ENCODE measurements at places on chromosomes 1 and 21.

DNA sequence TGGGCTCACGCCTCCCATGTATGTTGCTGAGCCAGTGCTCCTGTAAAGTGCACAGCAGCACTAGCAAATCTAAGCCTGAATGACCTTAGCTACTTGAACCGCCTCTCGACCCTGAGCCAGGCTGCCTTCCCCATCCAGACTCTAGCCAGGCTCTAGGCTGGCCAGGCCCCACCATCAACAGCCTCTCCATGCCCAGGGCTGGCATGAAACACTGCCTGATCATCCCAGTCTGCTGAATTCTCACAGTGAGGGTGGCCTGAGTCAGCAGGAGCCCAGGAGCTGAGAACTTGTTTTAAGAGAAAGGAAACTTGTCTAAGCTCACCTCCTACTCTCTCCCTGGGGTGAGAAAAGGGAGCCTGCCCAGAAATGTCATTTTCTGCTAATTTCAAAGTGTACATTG lies 733.3 kb downstream of the PTPRU start:
- no peak for DNase-seq

DNA sequence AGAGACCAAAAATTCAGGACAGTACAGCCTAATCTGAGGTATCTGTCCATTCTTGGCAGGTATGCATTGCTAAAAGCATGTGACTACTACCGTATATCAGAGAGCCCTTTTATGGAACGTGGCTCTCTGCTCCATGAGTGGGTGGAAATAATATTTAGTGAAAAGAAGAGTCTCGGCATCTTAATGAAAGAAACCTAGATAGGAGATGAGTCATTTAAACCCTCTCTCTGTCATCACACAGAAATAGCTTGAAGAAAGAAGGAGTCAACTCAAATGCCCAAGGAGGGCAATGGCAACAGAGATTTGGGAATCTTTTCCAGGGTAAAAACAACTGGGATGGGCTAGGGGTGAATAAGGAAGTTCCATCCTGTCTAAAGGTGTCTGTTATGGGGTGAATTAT lies 528.2 kb downstream of the SMYD3 start:
- DNase-seq = no peak

DNA sequence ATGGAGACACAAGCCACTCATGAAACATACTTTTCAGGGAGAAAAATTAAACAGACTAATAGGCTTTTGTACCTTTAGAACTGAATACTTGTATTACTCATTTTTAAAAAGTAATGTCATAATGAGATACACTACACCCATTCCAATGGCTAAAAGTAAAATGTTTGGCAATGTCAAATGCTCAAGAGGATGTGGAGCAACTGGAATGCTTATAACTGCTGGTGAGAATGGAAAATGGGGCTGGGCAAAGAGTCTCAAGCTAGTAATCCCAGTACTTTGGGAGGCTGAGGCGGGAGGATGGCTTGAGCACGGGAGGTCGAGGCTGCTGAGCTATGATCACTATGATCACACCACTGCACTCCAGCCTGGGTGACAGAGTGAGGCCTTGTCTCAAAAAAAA lies 86.3 kb downstream of the NKAIN1 start:
- no peak for DNase-seq

- DNase-seq = no peak
Measured at GRCh38 chr1:40750451-40750908, 33.1 kb upstream of the KCNQ4 start.

DNA sequence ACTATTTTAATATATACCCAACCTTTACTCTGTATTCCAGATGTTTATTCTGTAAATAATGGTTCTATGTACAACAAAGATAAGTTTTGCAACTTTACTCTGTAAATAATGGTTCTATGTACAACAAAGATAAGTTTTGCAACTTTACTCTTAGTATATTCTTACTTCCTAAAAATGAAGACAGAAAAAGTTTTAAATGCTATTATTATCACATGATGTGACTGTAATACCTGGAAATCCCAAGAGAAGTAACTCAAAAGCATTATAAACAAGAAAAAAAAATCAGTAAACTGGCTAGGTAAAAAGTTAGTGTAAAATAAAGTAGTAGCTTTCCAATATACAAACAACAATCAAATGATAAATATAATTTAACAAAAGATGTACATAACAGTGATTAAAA lies 18.5 kb upstream of the EXO1 start:
- DNase-seq = no peak

DNA sequence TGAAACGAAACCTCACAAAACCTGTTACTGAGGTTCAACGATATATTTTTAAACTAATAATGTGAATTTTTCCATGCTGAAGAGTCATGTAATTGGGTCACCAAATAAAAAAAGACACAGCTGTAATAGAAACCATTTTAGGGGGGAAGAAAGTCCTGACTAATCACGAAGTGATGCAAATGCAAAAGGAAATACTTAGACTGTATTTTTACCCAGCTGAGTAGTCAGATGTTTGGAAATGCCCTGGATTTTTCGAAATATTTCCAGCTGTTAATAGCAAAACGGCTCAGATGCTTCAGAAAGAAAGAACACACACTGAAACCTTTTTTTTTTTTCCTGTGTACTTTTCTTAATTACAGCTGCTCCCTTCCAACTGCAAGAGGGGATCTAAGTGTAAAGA lies 210.3 kb downstream of the SETD4 start:
- DNase-seq = no peak

GRCh38 chr1:8674481-8674880 lies 143.0 kb downstream of the RERE start:
- DNase-seq = no peak

GRCh38 chr1:220788900-220789299 lies 2.2 kb downstream of the MTARC1 start:
- DNase-seq = no peak

- DNase-seq = no peak
Measured at GRCh38 chr21:34536820-34537219, 24.8 kb upstream of the KCNE1 start.

GRCh38 chr21:35565204-35565611 lies 495.1 kb downstream of the SETD4 start:
- DNase-seq = peak; percentile 67

DNA sequence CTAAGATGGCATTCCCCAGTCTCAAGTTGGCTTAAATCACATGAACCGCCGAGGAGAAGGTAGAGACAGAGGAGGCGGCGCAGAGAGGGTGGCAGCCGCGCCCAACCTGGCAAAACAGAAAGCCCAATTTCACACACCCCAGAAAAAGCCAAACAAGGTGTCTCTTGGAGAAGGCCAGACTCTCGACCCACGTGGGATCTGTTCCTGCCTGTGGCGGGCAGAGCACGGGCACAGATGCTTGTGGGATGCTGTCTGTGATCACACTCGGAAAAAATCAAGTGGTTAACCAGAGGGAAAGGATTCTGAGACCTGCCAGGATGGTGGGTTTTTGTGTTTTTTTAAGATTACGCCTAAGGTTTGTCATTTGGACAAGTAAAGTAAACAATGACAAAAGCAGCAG lies 80.7 kb downstream of the MRPL37 start:
- DNase-seq = no peak

DNA sequence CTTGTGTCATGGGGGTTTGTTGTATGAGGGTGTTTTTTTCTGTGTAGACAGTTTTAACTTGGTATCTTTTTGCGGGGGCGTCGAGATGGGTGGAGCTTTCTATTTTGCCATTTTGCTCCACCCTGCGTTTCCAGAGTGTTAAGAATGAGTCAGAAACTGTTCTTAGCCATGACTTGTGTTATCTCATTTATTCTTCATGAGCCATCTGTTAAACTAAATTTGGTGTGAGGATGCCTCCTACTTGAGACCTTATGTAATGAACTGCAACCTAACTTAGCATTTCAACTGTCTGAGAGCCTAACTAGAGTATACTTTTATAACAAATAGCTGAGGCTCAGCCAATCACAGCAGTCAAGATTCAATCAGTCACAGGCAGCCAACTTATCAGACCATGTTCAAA lies 1873.5 kb downstream of the NCAM2 start:
- no peak for DNase-seq

- DNase-seq = peak; percentile 54
Measured at GRCh38 chr1:19974822-19975416, 4.5 kb downstream of the PLA2G2A start.

DNA sequence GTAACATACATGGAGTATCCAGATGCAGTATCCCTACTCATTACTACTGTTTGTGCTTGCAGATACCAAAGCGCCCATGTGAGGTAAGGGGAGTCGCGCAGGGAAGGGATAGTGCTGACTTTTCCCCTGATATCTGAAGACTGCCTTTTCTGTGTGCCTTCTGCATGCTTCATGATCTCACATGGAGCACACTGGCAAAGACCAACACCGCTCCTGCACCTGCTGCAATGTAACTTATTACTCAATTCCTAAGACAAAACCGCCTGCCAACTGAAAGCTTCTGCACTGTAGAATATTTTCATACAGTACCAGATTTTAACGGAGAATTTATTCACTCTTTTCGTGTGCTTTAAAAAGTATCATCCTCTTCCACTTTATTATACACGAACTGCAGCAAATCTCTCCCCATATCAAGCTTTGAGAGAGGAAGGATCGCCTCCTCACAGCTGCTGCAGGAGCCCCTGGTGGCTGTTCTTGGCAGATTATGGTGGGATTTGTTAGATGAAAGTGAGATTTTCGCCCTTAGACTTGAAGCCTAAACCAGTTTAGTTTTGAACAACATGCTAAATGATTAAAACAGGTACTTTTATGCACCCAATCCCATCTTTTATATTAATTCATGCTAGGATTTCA lies 99.1 kb downstream of the PTPN14 start:
- no peak for DNase-seq

DNA sequence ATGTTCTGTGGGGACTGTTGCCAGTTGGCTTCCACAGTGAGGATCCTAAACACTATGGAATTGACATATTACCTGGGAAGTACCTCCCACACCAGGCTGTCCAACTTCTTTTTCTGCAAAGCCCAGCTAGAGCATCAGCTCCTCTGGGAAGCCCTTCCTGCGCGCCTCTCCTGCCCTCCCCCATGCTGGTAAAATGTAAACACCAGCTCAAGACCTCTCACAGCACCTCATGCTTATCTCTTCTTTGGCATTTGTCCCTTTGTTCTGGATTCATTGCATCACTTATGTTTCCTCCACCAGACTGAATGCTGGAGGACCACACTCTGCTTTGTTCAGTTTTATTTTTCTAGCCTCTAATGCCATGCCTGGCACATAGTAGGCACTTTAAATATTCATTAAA lies 172.1 kb downstream of the HHAT start:
- no peak for DNase-seq

GRCh38 chr1:2641381-2642130 lies 8.7 kb upstream of the MMEL1 start:
- DNase-seq = no peak

GRCh38 chr1:91807921-91808620 lies 77.9 kb downstream of the TGFBR3 start:
- no peak for DNase-seq
